ENCODE measurements at places on chromosomes 6 and 20. TPM values are rescaled to one million over a fixed set of nuclear protein-coding genes. Genes with fewer than 3 reads are reported as not detected.

GRCh38 chr20:33993576-33994221 lies at the start of gene RALY:
Gene RALY (plus strand): TSS chr20:33993911. CDS start chr20:34072075, 78,164 bp downstream.
- peaks cover 49% of the 10 kb centered on the region for H3K4me1 ChIP-seq
- H3K4me3 ChIP-seq = peak within 1 kb of the TSS; percentile 97
- peaks cover 18% of the 10 kb centered on the region for H3K36me3 ChIP-seq
- no peak for DNase-seq
- no peaks in the 10 kb centered on the region for H3K27me3 ChIP-seq

- no peaks in the 10 kb centered on the region for H3K36me3 ChIP-seq
- peaks cover 3% of the 10 kb centered on the region for H3K4me1 ChIP-seq
- DNase-seq = no peak
- peaks cover 8% of the 10 kb centered on the region for H3K27me3 ChIP-seq
- no peak overlapping the region for H3K4me3 ChIP-seq
These were observed 14.5 kb upstream of the SIRPG start for GRCh38 chr20:1671891-1672669.

DNA sequence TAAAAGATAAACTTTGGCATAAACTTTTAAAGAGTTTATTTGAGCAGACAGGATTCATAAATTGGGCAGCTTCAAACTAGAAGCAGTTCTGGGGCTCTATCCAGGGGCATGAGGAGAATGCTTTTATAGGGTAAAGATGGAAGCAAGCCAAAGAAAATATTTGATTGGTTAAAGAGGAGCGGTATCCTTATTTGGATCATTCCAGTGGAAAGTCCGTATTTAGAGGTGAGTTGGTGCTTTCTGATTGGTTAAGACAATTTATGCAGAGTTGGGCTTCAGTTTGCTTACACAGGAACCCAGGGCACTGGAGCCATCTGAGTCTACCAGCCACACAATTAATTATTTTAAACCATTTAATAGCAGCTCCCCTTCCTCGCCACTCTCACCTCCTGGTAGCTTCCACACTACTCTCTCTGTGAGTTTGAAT lies 37.9 kb upstream of the RNF217 start:
- H3K27me3 ChIP-seq = no peaks in the 10 kb centered on the region
- H3K4me3 ChIP-seq = no peak overlapping the region
- peaks cover 4% of the 10 kb centered on the region for H3K36me3 ChIP-seq
- peaks cover 10% of the 10 kb centered on the region for H3K4me1 ChIP-seq
- H3K27ac ChIP-seq = no peak overlapping the region

- H3K27ac ChIP-seq = no peak overlapping the region
- H3K27me3 ChIP-seq = no peaks in the 10 kb centered on the region
- H3K4me1 ChIP-seq = no peaks in the 10 kb centered on the region
- H3K36me3 ChIP-seq = no peaks in the 10 kb centered on the region
- no peak for DNase-seq
- H3K4me3 ChIP-seq = no peak overlapping the region
These were observed 632.7 kb upstream of the AGPAT4 start for GRCh38 chr6:161906571-161906970.

GRCh38 chr20:46552460-46553420 lies 2.3 kb upstream of the OCSTAMP start:
- H3K4me3 ChIP-seq = no peak overlapping the region
- H3K4me1 ChIP-seq = no peaks in the 10 kb centered on the region
- peaks cover 4% of the 10 kb centered on the region for H3K27me3 ChIP-seq
- DNase-seq = no peak

ENPP4 gene
- 4.9 TPM for total RNA-seq
